ENCODE measurements at places on chromosomes 12 and 14.
A peak's percentile ranks its signal among the peaks of the same experiment; 100 is the strongest.

GRCh38 chr14:72129291-72129690 is 197.1 kb downstream of the RGS6 start:
- no peak for DNase-seq

DNA sequence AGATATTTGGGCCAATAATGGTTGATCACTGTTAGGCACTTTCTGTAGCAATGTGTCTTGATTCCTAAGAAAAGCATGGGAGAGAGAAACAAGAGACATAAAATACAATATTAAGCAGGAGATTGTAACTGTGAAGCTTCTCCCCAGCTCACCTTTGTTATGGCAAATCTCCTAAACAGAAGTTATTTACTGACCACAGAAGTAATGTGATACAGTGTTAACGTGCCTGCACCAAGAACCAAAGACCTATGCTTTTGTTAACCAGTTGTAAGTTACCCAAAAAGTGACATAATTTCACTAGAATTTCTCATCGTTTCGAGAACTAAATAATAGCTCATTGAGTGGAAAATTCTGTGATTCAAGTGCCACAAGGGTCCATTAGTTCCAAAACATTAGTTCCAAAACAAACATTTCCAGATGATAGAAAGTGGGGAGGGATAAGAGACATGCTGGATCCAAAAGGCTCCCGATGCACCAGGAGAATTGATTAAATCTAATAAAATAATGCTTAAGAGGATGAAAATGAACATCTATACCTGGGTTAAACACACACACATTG is 14.3 kb downstream of the RERG start:
- DNase-seq = no peak

DNA sequence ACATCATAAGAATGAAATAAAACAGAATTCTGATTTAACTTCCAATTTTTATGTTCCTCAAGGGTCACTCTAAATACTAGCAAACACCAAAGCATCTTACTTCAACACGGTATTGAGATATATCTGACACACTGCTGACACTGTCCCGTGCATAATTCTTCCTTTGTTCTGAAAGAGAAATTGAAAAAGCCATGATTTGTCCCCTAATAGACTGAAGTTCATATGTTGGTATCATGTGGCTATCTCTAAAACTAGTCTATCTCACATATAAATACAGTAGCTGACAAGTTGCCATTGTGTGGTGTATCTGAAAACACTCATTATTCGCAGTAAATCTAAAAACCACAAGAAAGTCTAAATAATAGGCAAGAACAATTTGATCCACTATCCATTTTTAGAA is 118.4 kb downstream of the EPS8 start:
- DNase-seq = no peak

GRCh38 chr12:19764408-19764807 is 325.1 kb downstream of the AEBP2 start:
- no peak for DNase-seq

- DNase-seq = no peak
Observed at GRCh38 chr14:87186737-87187136, 806.2 kb downstream of the GALC start.

DNA sequence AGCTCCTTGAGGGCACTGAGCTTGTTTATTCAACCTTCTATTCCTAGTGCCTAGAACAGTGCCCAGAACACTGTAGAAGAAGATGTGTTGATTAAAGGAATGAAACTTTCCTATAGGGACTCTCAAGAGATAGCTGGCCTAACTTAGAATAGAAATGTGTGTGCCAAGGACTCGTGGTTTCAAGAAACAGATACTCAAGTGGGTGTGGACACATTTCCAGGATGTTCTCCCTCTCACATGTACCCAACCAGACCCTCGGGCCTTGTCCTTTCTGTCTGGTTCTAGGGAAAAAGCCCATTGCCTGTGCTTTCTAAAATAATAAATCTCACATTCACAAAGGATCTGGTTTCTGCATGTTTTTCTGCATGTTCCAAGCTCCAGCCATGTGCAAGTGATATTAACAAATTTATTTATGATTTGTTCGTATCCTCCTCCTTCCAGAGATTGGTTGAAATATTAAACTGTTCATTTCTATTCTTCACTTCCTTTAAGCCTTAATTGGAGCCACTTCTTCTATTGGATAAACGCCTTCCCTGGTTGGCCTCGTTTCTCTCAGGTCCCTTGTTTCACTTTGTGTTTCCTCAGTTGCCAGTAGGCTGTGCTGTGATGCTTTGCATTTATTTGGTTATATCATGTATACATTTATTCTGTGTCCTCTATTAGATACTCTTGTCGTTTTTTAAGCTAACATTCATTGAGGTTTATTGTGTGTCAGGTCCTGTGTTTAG is 89.8 kb downstream of the CRADD start:
- DNase-seq = peak; percentile 19

DNA sequence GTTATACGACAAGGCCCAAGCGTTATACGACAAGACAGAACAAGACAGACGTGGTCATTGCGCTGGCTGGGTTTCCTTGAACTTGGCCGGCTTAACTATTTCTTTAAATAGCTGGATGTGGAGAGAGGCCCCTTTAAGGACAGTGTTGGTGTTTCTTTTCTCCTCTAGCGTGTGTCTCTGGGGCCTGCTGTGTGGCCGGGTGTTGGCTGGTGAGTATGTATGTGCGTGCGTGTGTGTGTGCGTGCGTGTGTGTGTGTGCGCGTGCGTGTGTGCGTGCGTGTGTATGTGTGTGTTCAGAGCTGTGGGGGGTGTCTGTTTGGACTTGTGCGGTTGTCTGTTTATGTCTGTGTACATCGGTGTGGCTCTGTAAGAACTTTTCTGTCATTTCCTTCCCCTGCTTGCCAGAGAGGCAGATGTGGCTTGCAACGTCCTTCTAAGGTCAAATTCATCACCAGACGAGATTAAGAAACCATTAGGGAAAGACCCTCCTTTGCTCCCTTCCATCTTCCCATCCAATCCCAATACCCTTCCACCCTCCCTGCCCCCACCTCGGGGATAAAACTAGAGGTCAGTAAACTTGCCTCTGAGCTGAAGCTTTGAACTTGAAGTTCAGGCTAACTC is 78.6 kb upstream of the TBX3 start:
- DNase-seq = no peak

DNA sequence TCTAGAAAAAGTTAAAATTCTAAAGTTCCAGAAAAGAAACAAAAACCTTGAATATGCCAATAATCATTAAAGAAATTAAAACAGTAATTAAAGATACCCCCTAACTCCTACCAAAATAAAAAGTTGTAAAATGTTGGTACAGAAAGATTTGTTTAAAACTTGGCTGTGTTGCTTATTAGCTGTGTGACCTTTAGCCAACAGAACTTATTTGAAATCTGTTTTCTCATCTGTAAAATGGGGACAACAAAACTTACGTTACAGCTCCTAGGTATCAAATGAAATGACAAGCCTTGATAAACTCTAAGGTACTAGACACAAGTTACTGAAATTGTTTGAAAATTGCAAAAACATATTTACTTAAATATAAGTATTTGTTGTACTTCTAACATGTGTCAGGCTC is 71.7 kb downstream of the ELK3 start:
- no peak for DNase-seq

- no peak for DNase-seq
Observed at GRCh38 chr12:128245905-128246304, 21.1 kb upstream of the TMEM132C start.

DNA sequence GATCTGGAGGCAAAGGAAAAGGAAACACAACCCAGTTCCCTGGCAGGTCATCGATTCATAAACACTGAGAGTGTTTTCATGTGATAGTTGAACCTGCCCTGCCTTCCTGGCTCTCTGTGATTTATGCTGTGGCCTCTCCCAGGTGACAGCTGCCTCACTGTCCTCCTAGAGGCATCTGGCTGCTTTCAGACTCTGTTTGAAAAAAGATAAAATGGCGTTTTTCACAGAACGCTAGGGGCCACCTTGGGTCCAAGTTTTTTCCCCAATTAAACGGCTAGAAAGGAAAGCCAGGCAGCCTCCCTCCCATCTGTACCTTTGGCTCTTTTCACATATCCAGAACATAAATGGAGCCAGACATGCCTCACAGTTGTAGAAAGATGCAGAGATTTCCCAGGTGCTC is 252.6 kb upstream of the CCDC196 start:
- no peak for DNase-seq

DNA sequence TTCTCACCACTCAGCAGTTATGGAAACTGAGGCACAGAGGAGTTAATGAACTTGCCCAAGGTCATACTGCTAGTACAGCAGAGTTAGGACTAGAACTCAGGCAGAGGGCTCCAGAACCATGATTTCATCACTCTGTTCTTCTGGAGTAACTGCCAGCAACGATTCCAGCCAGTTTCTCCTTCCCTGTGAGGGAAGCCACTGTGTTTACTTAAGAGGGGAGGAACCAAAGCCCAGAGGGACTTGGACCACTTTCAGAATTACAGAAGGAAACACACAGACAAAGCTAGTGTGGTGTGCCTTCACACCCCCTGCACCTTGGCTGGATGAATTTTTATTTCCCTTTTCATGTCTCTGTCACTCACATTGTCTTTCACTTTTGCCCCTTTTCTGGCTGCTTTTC is 398.2 kb downstream of the DPF3 start:
- no peak for DNase-seq

- no peak for DNase-seq
Observed at GRCh38 chr12:31035226-31035625, 38.4 kb upstream of the DDX11 start.

DNA sequence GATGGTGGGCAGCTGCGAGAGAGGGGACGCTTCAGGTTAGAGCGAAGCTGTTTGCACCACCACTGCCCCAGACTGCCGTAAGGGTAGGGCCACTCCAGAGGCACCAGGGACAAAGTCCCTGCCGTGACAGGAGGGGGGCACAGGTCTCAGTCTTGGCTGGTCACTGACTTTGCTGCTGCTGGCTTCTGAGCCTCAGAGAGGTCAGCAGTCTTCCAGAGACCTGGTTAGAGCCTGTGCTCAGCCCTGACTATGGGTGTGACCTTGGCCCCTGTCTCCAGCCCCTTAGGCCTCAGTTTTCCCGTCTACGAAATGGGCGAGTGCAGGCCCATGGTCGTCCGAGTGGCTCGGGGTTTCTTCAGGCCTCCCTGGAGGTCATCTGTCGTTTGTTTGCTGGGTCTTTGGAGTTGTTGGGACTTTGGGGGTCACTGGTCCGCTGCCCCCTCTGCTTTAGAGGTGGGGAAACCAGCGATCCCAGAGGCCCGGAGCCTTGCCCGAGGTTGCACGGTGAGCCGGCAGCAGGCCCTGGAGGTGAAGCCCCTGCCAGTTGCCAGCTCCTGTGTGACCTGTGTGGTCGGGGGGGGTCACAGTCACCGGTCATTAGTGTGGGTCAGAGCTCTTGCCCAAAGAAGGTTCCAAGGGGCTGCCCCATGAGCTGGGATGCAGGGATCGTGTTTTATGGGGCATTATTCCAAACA is 15.3 kb downstream of the MEG3 start:
- DNase-seq = no peak

- peak; percentile 82 for DNase-seq
Observed at GRCh38 chr12:110501399-110501751, 536 bp downstream of the VPS29 start.

- DNase-seq = no peak
Observed at GRCh38 chr12:11838403-11838802, 188.9 kb downstream of the ETV6 start.

DNA sequence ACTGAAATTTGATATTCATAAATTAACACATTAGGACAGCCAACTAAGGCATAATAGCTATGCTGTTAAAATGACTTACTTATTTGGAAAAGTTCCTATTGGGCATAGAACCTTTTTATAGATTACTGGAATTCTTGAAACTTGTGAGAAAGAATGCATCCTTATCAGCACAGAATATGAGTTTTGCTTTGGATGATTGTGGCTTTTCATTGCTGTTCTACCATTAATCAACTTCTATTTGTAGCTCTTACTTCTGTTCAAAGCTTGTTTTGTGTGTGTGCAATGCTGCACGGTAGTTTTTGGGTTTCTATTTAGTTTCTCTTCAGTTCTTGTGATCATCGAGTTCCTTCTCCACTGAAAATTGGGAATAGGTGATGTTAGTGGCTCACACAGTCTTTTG is 152.4 kb upstream of the PELI2 start:
- no peak for DNase-seq

DNA sequence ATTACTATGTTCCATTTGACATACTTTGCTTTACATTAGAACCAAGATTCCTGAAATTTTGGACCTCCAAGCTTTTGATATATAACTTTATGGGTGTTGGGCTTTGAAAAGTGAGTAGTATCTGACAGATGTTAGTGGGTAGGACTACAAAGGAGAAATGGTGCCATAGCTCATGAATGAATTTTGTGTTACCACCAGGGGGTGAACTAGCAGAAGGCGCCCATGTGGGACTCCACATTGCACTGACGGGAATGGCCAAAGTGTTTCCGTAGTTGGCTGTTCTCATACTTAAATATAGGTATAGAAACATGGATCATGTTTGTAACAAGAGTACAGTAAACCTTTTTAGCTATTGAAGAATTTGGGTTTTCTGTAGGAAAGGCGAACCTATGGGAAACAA is 337.5 kb downstream of the FLRT2 start:
- DNase-seq = no peak

Data from NCI-H2081 (cell line).